EH (cell line): ENCODE measurements at places on chromosomes 4 and X.

- no peak for DNase-seq
Observed at GRCh38 chr4:2416564-2417225, 1.8 kb downstream of the ZFYVE28 start.

DNA sequence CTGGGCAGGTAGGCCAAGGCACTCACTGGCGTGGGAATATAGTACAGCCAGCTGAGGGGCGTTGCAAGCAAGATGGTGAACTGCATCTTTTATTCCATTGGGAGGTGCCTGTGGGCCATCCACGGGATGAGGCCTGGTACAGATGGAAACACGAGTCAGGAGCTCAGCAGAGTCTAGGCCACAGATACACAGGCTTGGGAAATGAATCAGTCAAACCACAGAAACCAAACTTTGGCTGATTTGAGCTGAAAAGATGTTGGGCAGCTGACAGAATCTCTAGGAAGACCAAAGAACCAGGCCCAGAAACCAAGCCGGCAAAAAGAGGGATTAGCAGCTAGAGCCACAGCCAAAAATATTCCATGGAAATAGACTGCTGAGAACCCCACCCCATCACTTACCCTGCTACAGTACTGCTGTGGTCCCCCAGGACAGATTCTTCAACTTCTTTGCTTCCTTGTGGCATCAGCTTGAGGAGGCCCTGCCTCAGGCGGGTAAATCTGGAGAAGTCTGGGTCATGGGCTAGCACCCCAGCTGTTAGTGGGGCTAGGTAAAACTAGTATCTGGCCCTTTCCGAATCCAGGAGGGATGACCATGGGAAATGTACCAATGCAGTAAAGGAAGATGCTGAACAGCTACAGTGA is 75.4 kb downstream of the TMEM131L start:
- peak; percentile 93 for DNase-seq

GRCh38 chr4:62513306-62513705 is 1313.2 kb downstream of the ADGRL3 start:
- no peak for DNase-seq

DNA sequence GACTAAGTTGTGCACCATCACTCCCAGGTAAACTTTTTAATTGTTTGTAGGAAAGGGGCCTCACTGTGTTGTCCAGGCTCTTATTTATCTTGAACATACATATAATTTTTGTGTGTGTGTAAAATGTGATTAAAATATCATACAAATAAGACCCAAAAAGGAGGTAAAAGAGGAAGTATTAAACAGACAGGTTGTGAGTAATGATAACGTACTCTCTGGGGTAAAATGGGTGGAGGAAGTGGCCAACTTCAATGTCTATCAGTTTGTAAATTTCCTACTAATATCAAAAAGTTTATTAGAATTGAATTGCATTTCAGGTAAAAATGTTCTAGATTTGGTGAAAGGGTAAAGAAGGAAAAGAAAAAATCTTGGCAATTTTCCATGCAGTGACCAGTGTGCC is 48.8 kb downstream of the SULT1E1 start:
- DNase-seq: no peak

- DNase-seq: peak; percentile 85
Observed at GRCh38 chr4:150769248-150769647, 187.3 kb downstream of the MAB21L2 start.
